ENCODE measurements at places on chromosomes 4 and X.

- DNase-seq, result no peak
Observed at GRCh38 chrX:27438937-27439336, 24.2 kb downstream of the PPP4R3C start.

DNA sequence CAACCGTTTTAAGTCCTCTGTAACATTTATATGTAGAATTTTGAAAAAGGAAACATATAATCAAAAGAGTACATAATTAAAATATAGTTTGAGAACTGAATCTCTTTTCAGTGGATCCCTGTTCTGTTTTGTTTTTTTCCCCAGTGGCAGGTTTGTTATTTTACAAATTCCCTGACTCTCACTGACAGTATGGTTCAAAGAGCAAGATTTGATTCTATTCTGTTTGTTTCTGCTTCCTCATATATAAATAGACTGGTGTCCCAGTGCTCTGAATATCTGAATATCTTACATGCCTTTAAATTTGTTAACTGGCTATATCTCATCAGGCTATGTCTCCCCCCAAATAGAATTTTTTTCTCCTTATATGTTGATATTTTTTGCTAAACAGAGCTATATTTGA, 16.6 kb downstream of the SULT1E1 start:
- no peak for DNase-seq

- DNase-seq, result no peak
Observed at GRCh38 chr4:7365462-7366179, 69.1 kb downstream of the PSAPL1 start.

DNA sequence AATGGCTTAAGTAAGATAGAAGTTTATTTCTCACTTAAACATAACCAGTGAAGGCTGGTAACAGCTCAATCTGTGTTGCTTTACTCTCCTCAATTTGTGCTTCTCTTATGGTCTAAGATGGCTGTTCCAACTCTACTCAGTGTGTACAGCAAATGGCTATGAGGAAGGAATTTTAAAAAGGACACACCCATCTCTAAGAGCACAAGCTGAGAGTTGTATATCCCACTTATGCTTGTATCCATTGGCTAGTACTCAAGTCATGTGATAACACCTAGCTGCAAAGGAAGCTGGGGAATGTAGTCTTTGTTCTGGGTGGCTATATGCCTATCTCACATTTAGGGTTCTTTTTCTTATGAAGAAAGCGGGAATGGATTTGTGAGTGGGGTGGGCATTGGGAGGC, 63.3 kb downstream of the GPAT3 start:
- no peak for DNase-seq

GRCh38 chr4:82017680-82018079, 356.1 kb downstream of the HNRNPD start:
- no peak for DNase-seq

DNA sequence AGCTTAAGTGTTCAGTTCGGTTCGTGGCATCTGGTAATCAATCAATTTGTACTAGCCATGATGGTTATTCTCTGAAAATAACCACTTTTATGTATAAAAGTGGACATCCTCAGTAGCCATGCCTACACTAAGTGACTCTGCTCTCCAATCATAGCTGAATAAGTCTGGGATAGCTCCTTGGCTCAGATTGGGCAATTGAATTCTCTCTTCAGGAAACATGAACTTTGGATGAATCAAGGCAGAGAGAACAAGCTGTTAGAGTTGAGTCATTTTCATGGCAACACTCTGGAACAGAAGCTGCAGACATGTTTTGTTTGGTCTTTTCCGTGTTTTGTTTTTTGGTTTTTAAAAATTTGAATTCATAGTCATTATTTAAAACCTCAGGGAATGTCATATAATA, 66.8 kb upstream of the TMEM164 start:
- DNase-seq, result no peak

DNA sequence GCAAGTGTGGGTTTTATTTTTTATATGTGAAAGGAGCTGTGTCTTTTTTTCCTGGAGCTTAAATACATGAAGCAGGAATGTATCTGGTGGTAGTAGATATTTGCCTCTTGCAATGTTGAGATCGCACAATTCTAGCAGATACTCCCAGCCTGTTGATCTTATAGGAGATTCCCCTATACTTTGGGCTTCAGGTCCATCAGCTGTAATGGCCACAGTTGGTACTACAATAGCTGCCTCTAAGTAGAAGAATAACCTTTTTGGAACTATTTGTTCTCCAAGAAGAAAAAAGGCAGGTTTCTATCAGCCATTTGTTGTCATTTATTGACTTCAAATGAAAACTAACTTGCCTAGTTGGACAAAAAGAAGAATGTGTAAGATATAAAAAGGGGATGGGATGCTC, 37.7 kb downstream of the LIMCH1 start:
- no peak for DNase-seq

DNA sequence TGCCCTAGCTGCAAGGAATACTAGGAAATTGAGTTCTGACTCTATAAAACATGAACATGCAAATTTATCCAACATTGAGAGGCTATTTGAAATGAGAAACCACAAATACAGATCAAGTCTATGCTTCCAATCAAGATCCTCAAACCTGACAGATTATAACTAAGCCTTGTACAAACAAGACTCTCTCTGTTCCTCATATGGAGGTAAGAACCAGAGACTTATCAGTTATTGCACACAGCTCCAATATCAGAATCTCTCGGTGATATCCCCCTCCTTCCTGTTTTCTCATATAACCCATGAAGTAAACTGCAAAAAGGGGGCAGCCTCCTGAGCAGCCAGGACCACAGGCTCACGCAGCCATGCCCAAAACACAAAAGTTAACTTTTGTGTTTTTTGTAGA, 36.5 kb downstream of the FBXW7 start:
- no peak for DNase-seq

GRCh38 chr4:56972809-56973208, 4.6 kb downstream of the NOA1 start:
- no peak for DNase-seq

DNA sequence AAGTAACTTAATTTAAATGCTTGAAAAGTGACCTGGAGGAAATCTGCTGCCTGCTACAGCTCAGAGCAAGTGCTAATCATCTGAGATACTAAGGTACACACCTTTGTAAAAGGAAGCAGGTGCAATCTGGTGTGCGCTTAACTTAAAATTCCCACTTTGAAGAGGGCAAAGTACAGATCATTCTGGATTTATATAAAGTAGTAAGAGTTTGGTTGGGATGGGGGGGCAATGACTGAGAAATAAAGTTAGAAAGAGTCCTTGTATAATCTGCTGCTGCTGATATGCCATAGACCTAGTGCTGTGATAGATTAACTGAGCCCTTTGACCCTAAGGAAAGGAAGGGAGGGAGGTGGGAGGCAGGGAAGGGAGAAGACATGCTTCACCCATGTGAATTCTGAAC, 141.0 kb downstream of the MTNR1A start:
- DNase-seq, result no peak

- DNase-seq, result no peak
Observed at GRCh38 chr4:86089781-86090323, 270.0 kb downstream of the MAPK10 start.

DNA sequence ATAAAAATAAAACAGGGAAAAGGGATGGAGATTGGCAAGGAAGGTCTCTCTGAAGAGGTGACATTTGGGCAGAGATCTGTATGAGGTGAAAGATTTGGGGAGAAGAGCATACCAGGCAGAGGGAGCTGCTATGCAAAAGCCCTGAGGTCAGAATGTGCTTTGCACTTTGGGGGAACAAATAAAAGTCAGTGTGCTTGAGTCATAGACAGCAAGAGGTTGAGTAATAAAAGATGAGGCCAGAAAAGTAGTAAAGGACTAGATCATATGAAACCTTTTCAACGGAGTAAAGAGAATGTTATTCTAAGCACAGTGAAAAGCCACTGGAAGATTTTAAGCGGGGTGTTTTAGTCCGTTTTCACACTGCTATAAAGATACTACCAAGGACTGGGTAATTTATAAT, 76.5 kb upstream of the TEX13A start:
- DNase-seq, result no peak

- DNase-seq, result no peak
Observed at GRCh38 chrX:104172788-104173187, 6.5 kb downstream of the FAM199X start.

GRCh38 chr4:10694151-10694827, 9.7 kb upstream of the CLNK start:
- DNase-seq, result no peak

DNA sequence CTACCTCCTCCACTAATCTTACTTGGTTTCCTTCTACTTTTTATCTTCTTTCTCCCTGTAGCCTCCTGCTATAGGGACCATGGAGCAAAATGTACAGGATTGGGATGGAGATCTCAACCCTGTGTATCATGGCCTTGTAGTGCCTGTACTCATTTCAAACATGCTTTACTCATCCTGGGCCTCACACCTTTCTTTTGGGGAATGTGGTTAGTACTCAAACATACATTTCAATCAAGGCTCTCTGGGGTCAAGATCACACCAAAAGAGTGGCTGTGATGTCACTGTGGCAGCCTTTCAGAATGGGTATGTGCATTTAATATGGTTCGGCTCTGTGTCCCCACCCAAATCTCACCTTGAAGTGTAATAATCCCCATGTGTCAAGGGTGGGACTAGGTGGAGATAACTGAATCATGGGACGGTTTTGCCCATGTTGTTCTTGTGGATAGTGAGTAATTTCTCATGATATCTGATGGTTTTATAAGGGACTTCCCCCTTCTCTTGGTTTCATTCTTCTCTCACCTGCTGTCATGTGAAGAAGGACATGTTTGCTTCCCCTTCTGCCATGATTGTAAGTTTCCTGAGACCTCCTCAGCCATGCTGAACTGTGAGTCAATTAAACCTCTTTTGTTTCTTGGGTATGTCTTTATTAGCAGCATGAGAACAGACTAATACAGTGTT, 205.1 kb downstream of the RASL11B start:
- no peak for DNase-seq

- DNase-seq, result no peak
Observed at GRCh38 chr4:36178484-36178883, 65.8 kb downstream of the ARAP2 start.

DNA sequence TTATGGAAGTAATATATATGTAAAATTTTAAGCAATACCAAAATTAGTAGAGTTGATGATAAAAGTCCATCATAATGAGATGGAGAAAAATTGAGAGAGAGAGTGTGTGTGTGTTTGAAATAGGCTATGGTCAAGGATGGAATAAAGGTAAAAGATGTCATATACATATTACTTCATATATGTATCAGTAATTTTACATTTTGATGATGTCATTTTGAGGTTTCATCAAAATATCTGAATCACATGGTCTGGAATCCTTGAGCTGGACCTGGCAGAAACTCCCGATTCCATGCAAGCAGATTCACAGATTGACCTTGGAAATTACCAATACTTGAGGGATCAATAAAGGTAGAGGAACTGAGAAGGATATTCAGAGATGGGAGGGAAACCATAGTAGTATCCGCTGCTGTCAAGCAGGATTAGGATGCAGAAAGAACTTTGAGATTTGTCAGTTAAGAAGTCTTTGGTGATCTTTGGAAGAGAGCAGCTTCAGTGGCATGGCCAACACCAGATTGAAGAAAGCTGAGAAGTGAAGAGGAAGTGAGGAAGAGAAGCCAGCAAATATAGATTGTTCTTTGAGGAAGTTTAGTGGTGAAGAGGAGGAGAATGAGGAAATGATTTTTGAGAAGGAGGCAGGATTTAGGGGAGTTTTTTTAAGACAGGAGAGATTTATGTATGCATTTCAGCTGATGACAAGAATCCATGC, 21.5 kb downstream of the DNAAF6 start:
- no peak for DNase-seq

GRCh38 chr4:36004204-36004851, 240.0 kb downstream of the ARAP2 start:
- no peak for DNase-seq

- no peak for DNase-seq
Observed at GRCh38 chr4:107166181-107166580, 130.1 kb upstream of the DKK2 start.

DNA sequence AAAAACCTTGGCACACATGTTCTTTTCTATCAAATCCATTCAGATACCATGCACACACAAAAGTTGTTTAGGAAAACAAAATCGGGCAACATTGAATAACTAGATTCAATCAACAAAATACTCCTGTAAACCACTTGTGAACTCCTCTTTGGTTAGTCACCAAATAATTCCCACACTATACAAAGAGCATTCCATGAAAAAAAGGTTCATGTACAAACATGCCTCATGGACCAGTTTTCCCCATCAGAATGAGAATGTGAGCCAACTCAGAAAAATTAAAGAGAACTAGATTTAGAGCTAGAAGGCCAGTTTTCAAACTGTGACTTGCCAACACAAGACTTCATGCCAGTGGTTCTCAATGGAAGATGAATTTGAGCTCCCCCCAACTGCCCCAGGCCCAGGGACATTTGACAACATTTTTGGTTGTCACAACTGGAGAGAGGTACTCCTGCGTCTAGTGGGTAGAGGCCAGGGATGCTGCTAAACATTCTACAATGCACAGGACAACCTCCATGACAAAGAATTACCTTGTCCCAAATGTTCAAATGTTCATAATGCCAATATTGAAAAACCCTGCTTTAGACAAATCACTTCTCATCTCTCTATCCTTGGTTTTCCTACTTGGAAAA, 55.4 kb downstream of the GPC3 start:
- DNase-seq, result no peak

- no peak for DNase-seq
Observed at GRCh38 chrX:13418126-13419097, 98.6 kb upstream of the ATXN3L start.

- no peak for DNase-seq
Observed at GRCh38 chrX:19877431-19877830, 10.0 kb downstream of the SH3KBP1 start.

DNA sequence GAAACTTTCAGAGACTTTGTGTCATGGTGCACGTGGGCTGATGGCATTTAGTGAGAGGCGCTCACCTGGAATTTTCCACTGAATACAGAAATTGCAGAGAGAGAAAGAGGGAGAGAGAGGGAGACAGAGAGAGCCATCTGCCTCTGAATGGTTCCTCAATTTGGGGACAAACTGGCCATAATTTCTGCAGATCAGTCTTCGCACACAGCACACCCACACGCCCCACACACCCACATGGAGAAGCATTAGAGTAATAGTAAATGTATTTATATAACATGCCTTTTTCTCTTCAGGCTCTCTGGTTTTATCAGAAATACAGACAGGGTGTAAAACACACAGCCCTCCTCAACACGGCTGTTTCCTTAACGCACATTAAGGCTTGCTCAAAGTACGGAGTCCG, 38.6 kb downstream of the PRKX start:
- DNase-seq, result no peak

DNA sequence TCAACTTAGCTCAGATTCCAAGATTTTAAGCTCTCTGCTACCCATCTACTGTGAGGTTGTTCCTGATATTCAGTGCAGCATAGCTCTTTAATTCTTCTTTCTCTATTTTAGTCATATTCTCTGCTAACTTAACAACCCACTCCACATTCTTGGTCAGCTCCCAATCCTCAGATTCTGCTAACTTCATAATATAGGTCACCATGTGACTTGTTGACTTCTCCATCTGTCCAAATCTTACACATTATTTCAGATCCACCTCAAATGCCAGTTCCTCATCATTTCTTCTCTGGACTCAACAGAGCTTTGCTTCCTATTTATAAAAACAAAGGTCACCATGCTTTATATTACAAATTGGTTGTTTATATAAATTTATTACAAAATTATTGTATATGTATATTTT, 29.3 kb upstream of the RXFP1 start:
- DNase-seq, result no peak
